ENCODE measurements at places on chromosomes 3 and 15. TPM values are rescaled to one million over a fixed set of nuclear protein-coding genes. Genes with fewer than 3 reads are reported as not detected.

- DNase-seq: no peak
Measured at GRCh38 chr3:3240986-3241385, 61.5 kb upstream of the CRBN start.

GRCh38 chr3:152480282-152480953 is 211.7 kb downstream of the MBNL1 start:
- DNase-seq: no peak

DNA sequence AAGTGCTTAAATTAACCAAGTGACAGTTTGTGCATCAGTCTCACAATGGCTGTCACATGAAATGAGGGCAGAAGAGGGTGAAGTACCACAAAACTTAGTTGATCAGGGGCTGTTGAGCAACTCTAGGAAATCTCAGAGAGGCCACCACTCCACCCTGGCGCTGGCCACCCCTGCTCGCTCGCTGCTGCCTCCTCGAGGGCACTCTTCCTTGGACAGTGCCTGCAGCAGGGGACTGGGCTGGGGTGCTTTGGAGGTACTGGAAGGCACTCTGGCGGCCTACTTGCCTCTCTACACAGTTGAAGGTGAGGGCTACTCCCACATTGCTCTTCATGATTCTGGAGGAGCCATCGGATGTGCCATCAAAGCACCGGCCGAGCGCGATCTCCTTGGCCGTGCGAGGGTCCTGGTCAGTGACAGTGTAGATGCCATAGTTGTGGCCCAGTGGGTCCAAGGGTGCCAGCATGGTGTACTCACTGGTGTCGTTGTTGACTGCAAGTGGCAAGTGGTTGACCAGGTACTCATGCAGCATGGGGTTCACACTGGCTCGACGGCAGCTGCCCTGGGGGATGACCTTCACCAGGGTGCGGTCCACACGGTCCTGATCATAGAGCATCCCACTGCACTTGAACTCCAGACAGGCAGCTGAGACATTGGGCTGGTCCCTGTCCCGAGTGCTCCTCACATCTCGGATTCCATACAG is 11.6 kb upstream of the CLPX start:
- no peak for DNase-seq

DNA sequence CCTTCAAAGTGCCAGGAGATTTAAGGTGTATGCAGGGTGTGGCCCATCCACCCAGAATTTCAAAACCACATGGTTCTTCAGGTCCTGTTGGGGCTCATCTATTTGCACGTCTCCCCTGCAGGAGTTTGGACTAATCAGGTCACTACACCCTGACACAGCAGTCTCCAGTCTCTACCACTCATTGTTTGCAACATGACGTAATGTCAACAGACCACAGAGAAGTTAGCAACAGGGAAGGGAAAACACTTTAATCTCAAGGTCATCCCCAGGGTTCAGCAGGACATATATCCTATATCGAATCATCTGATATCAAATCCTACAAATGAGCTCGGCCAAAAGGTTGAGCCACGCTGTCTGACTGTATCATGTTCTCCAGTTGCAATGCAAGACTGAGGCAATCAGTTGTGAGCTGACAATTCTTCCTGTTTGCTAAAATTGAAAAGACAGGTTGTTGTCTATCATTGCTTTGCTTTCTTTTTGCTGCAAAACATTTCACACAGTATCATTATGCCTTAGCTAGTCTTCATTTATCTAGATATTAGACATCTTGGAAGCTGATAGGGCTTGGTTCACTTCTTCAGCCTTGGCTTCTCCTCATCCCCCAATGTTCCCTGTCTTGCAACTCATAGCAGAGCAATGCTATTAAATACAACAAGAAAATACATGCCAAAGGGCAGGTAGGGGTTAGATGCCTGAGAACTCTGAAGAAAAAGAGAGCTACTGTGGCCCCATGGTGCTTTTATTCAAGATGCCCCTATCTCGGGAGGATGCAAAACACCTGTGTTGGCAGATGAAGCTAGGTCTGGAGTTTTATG is 13.4 kb upstream of the LEKR1 start:
- no peak for DNase-seq

- DNase-seq: peak; percentile 3
Measured at GRCh38 chr3:62109534-62109933, 263.8 kb downstream of the FEZF2 start.

DNA sequence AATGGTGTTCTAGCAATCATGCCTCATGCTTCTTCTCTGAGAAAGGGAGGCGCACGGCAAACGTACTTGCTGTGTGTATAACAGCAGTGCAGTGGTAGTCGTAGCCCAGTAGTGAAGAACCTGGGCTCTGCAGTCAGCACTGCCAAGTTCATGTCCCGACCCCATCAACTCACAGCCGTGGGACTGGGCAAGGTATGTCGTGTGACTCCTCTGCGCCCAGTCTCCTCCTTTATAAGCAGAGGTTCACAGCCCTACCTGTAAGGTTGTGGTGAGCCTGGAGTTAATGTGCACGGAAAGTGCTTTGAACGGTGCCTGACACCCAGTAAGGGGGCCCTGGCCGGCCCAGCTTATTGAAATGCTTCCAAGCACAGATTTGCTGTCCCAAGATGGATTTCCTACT is 26.6 kb downstream of the EHD4 start:
- no peak for DNase-seq

DNA sequence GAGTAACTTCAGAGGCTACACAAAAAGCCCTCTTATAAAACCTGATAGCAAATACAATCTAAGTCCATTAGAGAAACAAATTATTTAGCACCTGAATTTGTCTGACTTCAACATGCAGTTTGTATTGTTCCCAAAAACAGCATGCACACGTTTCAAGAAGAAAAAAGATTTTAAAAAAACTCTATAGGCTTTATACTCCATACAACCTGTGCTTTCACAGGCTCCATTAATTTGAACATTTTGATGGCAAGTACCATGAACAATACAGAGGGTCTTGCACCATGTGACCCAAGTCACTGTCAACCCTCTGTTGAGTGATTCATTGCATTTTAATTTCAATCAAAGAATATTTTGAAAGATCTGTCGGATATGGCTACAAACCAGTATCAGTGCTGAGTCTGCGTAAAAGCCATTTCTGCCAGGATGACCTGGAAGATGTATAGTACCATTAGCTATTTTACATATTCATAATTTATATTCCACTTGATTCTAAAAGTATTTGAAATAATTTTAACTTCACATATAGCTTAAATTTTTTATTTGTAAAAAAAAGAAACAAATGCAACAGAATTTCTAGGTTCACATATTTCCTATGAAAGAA is 13.2 kb downstream of the ANXA2 start:
- no peak for DNase-seq

DNA sequence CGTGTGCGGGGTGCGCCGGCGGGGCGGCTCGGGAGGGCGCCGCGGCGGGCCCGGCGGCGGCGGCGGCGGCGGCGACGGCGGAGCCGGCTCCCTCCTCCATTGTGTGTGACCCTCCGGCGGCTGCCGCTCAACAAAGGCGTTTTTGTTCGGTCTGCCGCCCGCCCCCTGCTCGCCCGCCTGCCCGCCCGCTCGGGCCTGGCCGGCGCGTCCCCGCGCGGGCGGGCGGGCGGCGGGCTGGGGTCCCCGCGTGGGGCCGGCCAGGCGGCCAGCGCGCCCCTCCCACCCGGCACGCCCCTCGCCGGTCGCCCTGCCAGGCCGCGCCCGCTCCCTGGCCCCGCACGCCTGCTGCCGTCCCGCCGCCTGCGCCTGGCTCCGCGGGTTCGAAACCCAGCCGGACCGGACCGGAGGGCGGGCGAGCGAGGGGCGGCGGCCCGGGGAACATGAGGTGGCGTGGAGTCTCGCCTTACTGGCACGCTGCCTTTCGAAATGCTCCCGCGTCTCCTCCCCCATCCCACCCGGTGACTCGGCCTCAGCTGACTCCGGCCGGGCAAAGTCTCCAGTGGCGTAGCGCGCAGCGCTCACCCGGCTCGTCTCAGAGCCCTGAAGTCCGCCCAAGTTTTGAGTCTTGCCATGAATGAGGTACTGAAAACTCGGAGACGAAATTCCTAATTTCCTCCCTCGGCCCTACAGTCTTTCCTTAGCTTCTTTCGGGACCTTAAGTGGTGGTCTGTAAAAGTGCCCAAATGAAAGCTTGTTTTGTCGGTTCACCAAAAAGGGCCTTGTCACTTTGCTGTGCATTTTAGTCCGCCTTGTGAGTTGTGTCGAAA is 588 bp downstream of the MAPK6 start:
- DNase-seq: peak; percentile 87

GRCh38 chr3:129950318-129951046 is 24.0 kb upstream of the TRH start:
- DNase-seq: no peak

DNA sequence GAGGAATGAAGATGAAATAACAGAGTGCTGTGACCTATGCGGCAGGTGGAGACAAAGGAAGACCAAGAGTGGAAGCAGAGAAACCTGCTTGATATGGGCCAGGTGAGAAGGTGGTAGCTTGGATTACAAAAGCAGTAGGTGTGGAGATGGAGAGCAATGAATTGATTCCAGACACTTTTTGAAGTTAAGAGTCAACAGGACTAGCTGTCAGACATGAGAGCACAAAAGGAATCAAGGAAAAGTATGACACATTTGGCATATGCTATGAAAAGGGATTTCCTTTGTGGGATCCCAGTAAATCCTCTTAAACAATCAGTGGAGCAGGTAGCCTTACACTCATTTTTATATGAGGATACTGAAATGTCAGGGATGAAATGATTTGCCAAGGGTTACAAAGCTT is 160.5 kb downstream of the GREM1 start:
- no peak for DNase-seq

GRCh38 chr3:21573291-21573690 is 177.7 kb downstream of the ZNF385D start:
- DNase-seq: no peak

DNA sequence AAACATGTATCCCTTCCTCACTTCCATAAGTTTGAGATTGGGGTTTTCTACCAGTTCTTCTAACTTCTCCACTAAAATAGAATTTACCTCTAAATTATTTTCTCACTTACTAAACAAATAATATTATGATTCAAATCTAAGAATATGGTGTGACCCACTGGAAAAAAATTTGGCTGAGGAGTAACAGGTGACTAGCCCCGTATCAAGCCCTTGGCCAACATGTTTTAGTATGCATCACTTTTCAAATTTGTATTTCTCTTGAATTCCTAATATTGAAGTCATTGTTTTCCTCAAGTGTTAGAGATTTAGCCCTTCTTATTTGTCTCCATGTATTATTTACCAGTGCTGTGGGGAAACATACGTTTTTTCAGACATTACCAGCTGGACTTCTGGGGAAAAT is 759.4 kb downstream of the NSUN3 start:
- DNase-seq: no peak

DNA sequence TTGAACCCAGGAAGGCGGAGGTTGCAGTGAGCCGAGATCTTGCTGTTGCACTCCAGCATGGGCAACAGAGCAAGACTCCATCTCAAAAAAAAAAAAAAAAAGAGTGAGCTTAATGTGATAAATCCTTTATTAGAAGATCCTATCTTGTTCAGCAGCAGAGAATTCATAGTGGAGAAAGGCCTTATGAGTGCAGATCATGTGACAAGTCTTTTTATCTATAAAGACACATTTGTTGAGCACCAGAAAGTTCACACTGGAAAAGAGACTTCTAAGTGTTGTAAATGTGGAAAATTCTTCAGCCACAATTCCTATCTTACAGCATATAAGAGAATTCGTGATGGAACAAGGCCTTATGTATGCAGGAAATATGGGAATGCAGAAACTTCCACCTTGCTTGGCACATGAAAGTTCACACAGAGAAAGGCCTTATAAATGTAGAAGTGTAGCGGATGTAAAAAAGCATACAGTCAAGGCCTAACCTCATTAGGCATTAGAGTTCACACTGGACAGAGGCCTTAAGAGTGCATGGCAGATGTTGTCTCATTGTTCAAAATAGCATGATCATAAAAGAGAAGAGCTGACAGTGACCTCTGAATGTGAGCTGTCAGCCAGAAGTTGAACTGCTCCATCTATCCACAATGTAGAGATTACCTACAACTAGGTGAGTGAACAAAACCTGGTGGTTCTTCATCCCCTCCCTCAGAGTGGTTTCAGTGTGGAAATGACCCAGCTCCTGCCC is 16.7 kb downstream of the ADAM10 start:
- DNase-seq: no peak

- no peak for DNase-seq
Measured at GRCh38 chr15:70483513-70483912, 279.8 kb downstream of the UACA start.

DNA sequence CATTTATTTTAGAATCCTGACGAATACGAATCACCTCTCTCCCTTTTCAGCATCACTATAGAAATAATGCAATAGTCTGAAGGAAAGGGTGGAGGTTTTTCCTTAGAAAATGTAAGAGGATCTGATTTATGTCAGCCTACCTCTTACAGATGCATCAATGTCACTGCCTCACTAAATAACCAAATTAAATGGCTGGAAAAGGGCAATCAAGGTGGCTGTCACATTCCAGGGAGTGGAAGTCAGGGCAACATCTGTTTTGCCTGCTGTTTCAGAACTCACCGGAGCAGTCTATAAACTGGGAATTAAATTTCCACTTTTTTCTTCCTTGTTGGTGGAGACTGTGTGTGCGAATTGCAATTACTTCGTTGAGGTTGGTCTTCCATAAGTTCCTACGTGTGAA is 299.3 kb upstream of the PDZRN3 start:
- no peak for DNase-seq

GRCh38 chr3:112633757-112634156 is 7.2 kb downstream of the CCDC80 start:
- DNase-seq: no peak

- no peak for DNase-seq
Measured at GRCh38 chr15:91182101-91182500, 82.0 kb downstream of the SV2B start.

DNA sequence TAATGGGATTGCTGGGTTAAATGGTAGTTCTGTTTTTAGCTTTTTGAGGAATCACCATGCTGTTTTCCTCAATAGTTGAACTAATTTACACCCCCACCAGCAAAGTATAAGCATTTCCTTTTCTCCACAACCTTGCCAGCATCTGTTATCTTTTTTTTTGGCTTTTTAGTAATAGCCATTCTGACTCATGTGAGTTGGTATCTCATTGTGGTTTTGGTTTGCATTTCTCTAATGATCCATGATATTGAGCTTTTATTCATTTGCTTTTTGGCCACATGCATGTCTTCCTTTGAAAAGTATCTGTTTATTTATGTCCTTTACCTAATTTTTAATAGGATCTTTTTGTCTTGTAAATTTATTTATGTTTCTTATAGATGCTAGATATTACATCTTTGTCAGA is 288.2 kb downstream of the EPHA6 start:
- no peak for DNase-seq

GRCh38 chr3:78116874-78117273 is 1077.0 kb downstream of the ROBO2 start:
- peak; percentile 88 for DNase-seq

- no peak for DNase-seq
Measured at GRCh38 chr15:33022629-33023028, 171.9 kb downstream of the FMN1 start.

- DNase-seq: no peak
Measured at GRCh38 chr3:127016043-127016343, 33.1 kb downstream of the PLXNA1 start.

LRRC31 gene
- total RNA-seq: not detected

SAMMSON gene
- not detected for total RNA-seq

SERPINI1 gene
- 0.34 TPM for total RNA-seq

TGM5 gene
- 0.24 TPM for total RNA-seq

HDC gene
- not detected for total RNA-seq

DUOXA2 gene
- not detected for total RNA-seq

TRPC1 gene
- total RNA-seq: 1.9 TPM

GOLGA6L9 gene
- total RNA-seq: 1.6 TPM

STRIT1 gene
- not detected for total RNA-seq

A4GNT gene
- total RNA-seq: not detected

OSTN gene
- not detected for total RNA-seq
